ENCODE measurements at places on chromosomes 11 and 22.

DNA sequence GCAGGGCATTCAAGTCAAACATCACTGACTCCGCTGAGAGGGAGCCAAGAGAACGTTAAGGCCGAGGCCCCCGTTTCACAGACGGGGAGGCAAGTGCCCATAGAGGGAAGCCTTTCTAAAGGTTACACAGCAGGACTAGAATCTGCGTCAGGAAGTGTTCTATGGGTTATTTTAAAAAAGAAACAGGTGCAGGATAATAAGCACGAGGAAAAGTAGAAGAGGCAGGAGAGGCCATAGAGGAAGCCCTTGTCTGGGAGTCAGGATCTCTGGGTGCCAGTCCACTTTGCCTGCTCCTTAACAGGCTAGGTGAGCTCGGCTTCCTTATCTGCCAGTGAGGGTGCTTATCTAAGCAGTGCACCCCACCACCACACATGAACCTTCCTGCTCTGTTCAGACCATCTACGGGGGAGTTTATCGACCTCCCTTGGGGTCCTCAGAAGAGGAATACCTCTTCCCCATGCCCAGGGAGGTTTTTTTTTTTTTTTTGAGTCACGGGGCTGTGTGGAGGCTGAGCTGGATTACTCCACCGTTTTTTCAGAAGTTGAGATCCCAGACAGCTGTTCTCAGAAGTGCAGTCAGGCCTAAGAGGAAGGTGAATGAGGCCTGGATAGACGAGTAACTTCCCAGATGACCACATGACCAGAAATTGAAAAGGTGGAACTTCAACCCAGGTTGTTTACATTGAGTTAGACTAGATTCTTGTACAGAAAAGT, 1.2 kb upstream of the FCHSD2 start:
- DNase-seq, result no peak

DNA sequence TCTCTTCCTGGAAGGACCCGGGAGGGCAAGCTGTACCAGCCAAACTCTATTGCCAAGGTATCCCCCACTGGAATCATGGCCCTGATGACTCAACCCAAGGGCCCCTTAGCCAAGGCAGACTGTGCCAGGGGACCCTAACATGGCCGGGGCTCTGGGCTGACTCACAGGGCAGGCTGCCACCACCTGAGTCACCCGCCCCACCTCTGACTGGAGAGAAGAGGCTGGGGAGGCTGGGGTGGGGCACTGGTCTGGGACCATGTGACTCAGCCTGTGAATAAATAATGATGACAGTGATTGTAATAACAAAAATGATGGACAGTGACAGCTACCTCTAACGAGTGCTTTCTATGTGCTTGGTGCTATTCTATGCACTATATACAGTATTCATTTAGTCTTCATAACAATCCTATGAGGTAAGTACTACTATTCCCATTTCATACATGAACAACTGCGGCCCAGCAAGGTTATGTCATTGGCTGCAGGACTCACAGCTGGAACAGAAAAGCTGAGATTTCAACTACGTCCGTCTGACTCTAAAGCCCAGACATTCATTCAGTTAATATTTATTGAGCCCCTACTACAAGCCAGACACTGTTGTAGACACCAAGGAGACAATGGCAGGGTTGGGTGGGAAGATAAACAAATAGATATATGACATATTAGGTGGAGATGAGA, 84.2 kb downstream of the FBXO7 start:
- no peak for DNase-seq

- DNase-seq, result no peak
These were observed 1628.6 kb upstream of the RAG2 start for GRCh38 chr11:38226684-38227083.

GRCh38 chr22:29351042-29351441, 35.5 kb upstream of the RASL10A start:
- DNase-seq, result no peak

GRCh38 chr11:68825571-68825970, 16.1 kb downstream of the CPT1A start:
- DNase-seq, result peak; percentile 74

DNA sequence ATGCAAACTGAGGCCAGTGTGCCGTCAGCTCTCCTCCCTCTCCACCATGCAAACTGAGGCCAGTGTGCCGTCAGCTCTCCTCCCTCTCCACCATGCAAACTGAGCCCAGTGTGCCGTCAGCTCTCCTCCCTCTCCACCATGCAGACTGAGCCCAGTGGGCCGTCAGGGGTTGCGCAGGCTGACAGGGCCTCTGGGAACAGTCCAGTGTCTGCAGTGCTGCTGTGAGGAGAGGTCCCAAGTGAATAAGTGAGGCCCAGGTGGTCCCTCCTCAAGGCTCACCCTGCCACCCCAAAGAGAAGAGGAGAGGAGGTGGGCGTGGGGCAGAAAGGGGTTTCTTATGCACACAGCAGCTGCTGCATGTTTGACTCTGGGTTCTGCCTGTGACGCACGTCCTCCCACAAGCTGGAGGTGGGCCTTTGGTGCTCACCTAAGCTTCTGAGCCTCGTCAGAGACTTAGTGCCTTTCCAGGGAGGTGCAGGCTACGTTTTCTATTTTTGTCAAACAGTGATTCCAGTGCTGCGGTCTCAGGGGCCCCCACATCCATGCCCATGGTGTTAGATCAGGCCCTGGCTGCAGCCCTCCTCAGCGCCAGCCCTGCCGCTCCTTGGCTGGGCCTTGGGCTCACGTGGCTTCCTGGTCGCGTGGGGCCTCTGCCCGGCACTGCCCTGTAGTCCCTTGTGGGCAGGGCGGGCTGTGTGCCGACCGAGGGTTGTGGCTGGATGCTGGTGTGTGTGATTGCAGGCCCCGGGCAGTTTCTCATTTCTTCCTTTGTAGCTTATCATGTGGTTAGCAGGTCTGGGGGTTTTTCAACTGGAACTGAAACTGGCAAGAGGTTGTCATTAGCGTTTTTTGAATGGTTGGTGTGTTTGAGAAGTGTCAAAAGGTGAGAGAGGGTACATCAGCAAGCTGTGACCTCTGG, 7.1 kb downstream of the TPCN2 start:
- DNase-seq, result no peak

- DNase-seq, result peak; percentile 85
These were observed 69.7 kb upstream of the EP300 start for GRCh38 chr22:41022470-41023298.

- DNase-seq, result no peak
These were observed 16.4 kb upstream of the AMOTL1 start for GRCh38 chr11:94751786-94752185.

DNA sequence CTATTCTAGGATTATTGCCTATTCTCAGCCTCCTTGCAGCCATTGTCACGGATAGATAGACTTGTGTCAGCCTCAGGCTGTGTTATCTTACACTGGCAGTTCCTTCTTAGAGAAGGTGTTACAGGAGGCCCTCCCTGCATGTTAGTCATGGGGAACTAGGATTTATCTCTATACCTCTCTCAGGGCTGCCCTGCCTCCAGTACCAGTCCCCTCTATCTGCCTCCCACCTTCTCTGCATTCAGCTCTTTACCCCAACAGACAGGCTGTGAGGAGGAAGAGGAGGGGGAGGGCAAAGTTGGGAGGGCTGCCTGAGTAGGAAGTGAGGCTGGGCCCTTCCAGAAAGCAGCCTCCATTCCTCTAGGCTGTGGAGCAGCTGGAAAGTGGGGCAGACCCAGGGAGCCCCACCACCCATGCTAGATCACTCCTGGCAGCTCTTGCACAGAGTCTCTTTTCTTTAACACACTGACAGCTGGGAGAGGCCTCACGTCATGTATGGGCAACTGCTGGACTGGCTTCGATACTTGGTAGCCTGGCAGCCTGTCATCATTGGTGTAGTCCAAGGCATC, 2.9 kb upstream of the IL18BP start:
- DNase-seq, result no peak

- peak; percentile 69 for DNase-seq
These were observed 1.0 kb upstream of the TOB2 start for GRCh38 chr22:41447435-41448188.

GRCh38 chr22:22388090-22388489, 120.5 kb downstream of the ZNF280B start:
- no peak for DNase-seq

DNA sequence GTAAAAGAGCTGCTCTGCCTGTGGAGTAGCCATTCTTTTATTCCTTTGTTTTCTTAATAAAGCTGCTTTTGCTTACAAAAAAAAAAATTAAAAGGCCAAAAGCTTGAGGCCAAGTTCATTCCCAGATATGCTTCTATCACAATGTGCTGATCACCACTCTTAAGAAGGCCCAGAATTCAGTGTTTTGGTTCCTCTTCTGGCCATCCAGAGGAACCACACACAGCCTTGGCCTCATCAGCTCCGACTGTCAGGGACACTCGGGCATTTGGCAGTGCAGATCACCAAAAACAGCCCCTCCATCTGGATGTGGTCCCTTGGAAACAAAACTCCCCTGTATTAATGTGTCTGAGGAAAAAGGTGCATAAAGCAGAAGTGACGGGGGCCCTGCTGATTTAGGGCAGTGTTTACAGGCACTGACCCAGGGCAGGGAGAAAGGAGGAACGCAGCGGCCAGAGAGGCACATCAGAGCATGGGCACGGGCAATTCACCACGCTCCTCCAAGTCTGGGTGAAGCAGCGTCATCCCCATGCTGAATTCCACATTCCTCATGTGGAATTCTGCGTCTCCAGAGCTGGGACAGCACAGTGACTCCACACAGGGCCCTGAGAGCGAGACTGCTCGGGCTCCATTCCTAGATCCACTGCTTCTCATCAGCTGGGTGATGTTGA, 17.7 kb downstream of the POLDIP3 start:
- DNase-seq, result no peak

GRCh38 chr11:2425506-2425905, 18.8 kb downstream of the TRPM5 start:
- DNase-seq, result no peak

DNA sequence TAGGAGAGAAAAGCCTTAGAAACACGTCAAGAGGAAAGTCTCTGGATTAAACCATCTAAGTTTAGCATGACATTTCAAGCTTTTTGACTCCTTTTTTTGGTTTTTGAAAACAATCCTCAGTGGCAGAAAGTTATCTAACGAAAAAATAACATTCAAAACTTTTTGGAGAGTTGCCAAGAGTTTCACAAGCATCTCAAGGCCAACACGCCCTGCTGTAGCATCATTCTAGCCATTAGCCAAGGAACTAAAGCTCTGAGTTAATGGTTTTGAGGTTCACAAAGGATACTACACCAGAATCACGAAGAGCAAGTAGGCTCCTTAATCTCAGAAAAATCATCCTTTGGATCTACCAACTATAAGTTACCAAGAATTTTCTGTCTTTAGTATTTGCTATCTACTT, 94.8 kb downstream of the PICALM start:
- DNase-seq, result no peak

DNA sequence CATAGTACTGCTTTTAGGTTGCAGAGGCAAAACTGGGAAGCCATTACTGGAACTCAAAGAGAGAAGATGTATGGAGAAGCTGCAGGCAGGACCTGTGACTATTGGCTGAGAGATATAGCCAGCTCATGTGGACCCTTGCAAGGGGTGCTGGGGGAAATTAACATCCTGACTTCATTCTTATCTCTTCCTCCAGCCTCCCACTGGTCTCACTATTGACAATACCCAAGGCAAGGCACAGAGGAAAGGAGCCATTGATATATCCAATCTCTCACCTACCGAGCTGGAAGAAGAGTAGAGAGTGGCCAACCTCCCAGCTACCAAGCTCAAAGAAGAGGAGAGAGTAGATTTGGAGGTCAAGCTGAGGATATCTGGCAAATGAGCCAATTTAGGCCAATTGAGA, 36.8 kb upstream of the ZBED5 start:
- DNase-seq, result no peak

DNA sequence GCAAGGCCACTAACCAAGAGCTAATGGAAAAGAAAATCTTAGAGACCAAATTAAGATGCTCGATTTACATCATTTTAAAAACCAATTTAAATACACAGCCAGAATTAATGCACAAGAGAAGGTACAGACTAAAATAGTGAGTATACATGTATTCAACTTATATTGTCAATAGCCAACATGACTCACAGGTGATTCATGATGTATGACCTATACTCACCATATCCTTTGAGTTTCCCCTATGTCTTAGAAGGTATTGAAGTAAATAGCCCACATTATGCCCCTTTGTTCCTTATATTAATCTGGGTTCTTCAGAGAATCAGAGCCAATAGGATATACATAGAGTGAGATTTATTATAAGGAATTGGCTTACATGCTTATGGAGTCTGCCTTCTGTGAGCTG, 97.5 kb upstream of the ANO3 start:
- DNase-seq, result no peak

DNA sequence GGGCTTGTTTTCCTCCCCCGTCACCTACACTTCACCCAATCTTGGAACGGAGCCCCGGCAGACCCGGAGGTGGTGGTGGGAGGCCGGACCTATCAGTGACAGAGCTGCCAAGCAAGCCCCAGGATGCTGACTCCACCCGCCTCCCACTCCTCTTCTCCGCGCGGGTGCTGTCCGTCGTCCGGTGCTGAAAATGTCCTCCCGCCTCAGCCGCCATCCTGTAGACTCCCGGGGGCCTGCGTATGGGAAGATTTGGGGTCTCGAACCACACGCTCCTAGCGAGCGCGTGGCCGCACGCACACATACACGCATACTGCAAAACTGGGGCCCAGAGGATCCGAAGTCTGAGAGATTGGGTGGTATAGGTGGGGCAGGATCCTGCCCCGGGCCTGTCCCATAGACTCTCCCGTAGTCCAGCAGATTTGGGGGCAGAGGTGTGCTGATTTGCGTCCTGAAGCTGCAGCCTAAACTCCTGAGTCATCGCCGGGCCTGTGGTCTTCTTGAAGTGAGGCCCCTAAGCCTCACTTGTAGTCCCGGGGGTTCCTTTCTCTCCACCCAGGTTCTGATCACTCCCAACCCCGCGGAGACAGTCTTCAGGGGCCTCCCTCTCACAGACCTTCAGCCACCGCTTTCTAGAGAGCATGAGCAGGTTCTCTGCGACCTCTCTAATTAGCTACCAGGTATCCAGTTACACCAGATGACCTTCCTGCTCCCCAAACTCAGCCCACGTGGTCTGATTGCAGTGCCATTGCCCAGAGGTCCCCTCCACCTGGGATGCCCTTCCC, 796 bp upstream of the YIF1A start:
- peak; percentile 63 for DNase-seq

- DNase-seq, result no peak
These were observed 110.5 kb downstream of the ATG16L2 start for GRCh38 chr11:72924568-72925190.

DNA sequence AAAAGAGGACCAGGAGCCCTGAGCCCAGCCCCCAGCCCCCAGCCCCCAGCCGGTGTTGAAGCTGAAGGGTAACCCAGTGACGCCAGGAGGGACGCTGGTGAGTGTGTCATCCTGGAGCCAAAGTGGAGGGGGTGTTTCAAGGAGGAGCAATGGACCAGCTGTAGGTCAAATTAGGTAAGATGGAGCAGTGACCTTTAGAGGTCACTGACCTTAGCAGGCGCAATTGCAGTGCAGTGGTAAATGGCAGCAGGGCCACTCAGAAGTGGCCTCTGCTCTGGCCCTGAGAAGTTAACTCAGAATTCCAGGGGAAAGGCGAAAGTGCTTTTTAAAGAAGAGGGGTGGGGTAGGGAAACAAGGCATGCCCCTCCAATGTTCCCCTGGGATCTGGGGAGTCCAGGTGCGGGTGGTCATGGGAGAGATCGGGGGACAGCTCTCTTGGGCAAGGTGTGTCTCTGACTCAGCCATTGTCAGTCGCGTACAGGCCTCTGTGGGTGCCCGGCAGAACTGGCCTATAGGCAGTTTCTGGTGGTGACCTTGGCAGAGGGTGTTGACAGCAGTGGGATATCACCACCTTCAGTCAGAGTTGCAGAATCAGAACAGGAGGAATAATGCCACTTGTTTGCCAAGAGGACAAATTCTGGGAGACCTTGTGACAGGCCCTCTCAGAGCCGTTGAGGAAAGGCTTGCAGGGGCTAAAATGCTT, 50.3 kb upstream of the TIMP3 start:
- DNase-seq, result no peak

GRCh38 chr22:49141761-49142160, 685.9 kb downstream of the BRD1 start:
- no peak for DNase-seq

GRCh38 chr11:92453055-92453454, 228.4 kb downstream of the FAT3 start:
- no peak for DNase-seq

Measured in CD8-positive, alpha-beta memory T cell (primary cell).